ENCODE measurements at places on chromosomes 13 and 19.

GRCh38 chr13:112444416-112445399 is 68.6 kb downstream of the SPACA7 start:
- DNase-seq: no peak

GRCh38 chr19:4449639-4450028 is 8.0 kb downstream of the UBXN6 start:
- DNase-seq: no peak

DNA sequence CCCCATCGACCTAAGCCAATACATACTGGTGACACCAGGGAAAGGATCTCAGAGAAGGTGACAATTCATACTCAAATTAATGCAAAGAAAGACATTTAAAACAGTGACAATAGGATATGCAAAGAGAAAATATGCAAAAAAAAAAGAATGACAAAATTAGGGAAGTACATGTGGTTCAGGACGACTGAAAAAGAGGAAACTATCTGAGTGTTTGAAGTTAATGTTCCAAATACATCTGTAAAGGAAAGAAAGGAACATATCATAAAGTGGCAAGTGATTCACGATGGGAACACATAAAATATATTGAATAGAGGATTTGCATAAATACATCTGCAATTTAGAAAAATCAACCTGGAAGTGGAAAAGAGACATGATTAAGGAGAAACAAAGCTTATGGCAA is 441.4 kb downstream of the SLITRK5 start:
- no peak for DNase-seq

- no peak for DNase-seq
Observed at GRCh38 chr19:56919308-56919995, 78.9 kb upstream of the PEG3 start.

DNA sequence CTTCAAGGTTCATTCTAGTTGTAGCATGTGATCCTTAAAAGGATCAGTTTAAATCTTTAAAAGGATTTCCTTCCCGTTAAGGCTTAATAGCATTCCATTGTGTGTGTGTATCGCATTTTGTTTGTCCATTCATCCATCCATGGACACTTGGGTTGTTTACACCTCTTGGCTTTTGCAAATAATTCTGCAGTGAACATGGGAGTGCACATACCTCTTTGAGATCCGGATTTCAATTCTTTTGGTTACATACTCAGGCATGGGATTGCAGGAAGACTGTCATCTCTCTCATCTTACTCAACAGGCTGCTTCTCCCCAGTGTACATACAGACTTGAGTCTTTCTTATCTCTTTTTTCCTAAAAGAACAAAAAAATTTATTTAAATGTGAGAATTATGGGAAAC is 1.2 kb downstream of the RNF113B start:
- no peak for DNase-seq

GRCh38 chr13:49759503-49759902 is 33.0 kb downstream of the KPNA3 start:
- DNase-seq: peak; percentile 12

- DNase-seq: no peak
Observed at GRCh38 chr13:83221813-83222241, 660.4 kb downstream of the SLITRK1 start.

DNA sequence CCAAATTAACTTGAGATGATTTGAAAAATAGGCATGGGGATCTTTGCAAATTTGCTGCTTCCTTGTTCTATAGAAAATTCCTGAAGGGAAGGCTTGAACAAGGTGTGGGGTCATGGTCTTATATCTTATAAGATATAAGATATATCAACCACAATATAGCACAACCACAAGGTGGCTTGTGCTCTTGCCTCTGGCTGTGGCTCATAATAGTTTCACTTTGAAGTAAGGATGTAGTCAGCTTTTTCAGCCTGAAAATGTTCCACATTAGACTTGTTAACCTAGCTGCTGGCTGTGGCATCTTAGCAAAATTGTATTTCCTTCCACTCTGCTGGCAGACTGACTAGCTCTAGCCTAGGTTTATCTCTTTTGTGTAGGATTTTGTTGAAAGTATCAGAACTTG is 169.7 kb downstream of the KLF5 start:
- DNase-seq: peak; percentile 16

DNA sequence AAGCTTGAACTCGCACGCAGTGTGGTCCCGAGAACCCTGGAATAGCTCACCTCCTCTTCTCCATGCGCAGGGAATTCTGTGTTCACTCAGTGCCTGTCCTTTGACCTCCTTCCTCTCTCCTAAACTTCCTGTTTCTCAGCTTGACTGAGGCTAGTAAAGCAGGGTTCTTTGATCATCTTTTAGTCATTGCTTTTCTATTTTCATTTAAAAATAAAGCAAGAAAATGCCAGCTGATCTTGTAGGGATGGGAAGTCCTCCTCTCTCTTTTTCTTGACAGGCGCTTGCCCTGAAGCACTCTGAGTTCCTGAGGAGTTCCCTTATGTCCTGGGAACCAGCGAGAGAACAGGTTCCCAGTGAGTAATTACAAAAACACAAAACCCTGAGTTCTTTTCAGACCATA is 62.8 kb downstream of the ARHGEF7 start:
- no peak for DNase-seq

DNA sequence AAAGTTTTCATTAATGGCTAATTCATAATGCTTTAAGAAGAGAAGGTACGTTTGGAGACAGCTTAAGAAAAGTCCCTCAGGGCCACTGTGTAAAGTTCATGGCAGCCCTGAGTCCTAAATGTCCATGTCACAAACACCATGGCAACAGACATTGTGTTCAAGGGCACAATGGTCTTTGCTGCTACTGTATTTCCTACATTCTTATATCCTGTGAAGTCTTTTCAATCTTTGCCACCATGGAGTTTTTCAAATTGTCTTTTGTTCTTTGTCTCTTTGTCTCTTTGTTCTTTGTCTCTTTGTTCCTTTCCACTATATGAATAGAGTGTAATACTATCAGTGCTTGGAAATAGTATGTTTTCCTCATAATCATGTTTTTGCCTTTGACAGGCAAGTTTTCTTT is 178.8 kb downstream of the VWA8 start:
- DNase-seq: no peak

DNA sequence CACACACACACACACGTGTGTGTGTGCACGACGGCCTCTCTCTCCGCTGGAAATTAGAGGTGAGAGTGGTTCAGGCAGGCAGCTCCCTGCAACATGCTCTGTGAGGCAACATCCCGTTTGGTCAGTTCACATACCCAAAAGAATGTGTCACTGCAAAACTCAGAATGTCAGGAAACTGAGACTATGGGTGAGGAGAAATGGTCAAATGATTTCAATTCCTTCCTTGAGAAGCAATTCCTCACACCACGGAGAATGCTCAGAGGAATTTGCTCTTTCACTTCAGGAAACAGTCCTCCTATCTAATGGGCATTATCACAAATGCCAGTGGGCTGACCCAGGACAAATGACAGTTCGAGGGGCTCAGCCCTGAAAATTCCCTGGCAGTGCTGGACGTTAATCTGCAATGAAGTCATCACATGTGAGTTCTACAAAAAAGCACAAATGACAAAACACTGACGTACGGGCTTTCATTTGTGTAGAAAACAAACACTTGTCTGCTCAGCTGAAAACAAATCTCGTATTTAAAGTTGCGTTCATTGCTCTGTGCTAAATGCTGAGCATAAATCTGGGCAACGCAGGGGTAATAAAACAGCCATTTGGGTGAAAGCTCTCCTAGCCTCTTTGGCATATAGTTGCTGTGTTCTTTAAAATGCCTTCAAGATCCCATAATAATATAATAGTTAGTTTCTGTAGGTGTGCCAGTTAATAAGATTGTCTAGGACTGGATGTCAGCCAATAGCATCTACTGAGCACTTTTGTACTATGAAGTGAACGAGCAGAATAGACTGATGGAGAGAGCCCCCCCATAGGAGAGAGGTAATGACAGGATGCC is 18.6 kb upstream of the LATS2 start:
- no peak for DNase-seq

- DNase-seq: no peak
Observed at GRCh38 chr13:91836553-91836952, 438.1 kb downstream of the GPC5 start.

DNA sequence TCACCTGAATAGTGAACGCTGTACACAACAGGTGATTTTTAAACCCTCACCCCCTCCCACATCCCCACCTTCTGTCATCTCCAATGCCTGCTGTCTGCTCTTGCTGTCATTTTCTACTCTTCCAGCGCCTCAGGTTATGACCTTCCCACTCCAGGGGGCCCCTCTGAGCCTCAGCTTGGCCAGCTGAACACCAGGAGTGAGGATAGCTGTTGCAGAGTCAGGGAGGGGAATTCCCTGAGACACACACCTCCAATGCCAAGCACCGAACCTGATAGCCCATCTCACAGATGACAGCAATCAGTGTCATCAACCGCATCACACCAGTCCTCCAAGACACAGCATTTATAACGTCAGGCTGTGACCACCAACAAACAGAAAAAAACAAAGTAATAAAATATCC is 193.5 kb downstream of the ZNF536 start:
- no peak for DNase-seq

- DNase-seq: no peak
Observed at GRCh38 chr19:10289836-10290356, at the start of gene ICAM5. ICAM5 (plus strand) TSS chr19:10289952; CDS start chr19:10290044, 92 bp downstream.

DNA sequence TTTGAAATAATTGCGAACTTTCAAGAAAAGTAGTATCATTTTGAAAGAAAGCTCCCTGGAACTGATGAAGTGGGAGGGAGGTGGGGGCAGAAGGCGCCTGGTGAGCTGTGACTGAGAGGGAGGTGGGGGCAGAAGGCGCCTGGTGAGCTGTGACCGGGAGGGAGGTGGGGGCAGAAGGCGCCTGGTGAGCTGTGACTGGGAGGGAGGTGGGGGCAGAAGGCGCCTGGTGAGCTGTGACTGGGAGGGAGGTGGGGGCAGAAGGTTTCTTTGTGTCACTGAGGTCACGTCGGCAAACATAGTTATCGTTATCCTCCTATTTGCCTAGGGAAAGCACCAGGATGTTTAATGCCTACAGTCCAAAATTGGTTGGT is 24.2 kb downstream of the C2CD4C start:
- DNase-seq: no peak

DNA sequence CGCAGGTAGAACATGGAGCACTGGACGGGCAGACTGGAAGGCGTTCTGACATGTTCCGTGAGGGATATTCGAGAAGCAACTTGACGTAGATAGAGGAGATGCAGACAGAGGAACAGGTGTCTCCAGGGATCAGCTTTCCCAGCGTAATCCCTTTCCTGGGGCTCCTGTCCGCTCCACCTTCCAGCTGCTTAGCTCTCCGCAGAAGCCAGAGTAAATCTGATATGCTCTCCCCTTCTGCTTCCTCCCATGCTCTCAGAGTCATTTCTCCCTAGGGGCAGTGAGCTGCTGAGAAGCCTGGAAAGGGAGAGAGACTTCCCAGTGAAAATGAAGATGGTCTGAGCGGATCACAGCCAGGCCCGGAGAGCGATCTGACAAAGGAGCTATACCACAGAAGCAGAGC is 23.0 kb upstream of the OLFM4 start:
- no peak for DNase-seq

DNA sequence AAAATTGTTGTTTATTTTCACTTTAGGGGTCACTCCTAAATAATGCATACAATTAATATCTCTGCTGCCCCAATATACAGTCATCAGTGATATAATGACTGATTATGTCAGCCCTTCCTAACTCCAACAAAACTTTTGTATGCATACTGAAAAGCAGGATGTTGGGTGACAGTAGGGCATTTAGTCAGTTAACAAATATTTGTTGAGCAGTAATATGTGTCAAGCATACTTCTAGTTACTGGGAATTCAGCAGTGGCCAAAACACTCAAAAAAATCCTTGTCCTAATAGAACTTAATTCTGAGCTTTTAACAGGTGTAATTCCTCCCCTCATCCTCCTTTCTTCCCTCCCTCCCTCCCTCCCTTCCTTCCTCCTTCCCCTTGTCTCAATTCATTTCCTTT is 560.7 kb upstream of the KLHL1 start:
- DNase-seq: no peak

GRCh38 chr13:111531505-111531904 is 211.1 kb downstream of the TEX29 start:
- DNase-seq: no peak

DNA sequence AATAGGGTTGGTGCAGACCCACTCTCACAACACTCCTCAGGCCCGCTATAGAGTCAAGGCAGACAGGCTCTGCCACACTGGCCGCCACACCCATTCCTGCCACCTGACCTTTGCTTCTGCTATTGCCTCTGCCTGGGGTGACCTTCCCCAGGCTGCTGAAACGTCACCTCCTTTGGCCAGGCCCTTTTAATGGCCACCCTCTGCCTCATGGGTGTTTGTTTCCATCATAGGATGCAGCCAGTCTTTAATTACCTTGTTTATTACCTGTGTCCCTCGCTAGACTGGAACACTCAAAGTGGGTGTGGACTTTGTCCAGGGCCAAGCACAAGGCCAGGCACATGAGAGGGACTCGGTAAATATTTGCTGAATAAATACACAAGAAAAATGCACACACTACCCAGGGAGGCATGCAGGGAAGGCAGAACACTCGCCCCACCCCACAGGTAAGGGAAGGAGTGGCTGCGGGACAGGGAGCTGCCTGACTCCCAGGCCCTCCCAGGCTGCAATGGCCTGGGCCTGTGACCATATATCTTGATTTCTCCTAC is 3.2 kb downstream of the LSM4 start:
- no peak for DNase-seq

GRCh38 chr19:18948075-18948975 is 7.3 kb upstream of the HOMER3 start:
- DNase-seq: no peak

GRCh38 chr19:32680986-32681385 is 5.3 kb downstream of the RGS9BP start:
- DNase-seq: no peak

GRCh38 chr13:30165796-30166195 is 141.6 kb downstream of the KATNAL1 start:
- no peak for DNase-seq

- no peak for DNase-seq
Observed at GRCh38 chr19:17865364-17866311, 5.9 kb downstream of the RPL18A start.

DNA sequence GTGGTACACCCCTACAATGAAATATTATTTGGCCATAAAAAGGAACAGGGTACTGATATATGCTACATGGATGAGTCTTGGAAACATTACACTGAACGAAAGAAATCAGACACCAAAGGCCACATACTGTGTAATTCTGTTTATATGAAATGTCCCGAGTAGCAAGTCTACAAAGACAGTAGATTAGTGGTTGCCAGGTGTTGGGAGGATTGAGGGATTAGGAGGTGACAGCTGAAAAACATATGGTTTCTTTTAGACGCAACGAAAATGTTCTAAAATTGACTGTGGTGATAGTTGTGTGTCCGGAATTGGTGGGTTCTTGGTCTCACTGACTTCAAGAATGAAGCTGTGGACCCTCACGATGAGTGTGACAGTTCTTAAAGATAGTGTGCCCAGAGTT is 35.1 kb downstream of the IL17D start:
- no peak for DNase-seq

DNA sequence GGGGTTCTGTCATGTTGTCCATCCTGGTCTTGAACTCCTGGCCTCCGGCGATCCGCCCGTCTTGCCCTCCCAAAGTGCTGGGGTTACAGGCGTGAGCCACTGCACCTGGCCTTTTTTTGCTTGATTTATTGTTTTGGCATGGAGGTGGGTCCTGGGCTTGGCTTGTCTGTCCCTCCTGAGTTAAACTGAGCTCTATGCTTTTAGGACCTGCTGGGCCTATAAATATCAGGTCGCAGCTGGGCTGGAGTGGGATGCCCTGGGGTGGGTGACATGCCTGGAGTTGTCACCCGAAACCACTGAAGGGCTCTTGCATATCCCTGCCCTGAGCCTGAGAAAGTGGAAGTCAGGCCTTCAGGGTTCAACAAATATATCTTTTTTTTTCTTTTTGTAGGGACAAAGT is 5.5 kb downstream of the ARRDC5 start:
- no peak for DNase-seq
